WTC11 (cell line): ENCODE measurements at places on chromosomes 1 and 21.

DNA sequence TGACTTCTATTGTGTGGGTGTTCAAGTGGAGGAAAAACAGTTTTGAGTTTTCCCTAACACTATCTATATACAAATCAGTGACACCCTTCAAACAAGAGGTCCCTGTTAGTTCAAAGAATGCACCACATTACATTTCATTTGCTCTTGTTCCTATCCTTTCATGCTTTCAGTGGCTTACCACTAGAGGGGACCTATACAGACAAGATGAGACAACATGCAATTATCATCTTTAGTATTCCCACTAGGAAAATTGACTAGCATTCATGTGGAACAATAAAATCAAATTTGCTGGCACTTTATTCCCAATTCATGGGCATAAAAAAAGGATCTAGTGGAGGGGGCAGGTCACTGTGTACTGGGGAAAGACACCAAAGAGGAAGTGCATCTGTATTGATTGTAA, 13.3 kb upstream of the SIPA1L2 start:
- DNase-seq, result no peak

- DNase-seq, result no peak
These were observed 22.4 kb upstream of the LRRC8C start for GRCh38 chr1:89610457-89611011.

- DNase-seq, result peak; percentile 72
These were observed 2.2 kb upstream of the ARHGAP30 start for GRCh38 chr1:161071886-161072371.

GRCh38 chr1:3536420-3537195, 74.7 kb downstream of the MEGF6 start:
- no peak for DNase-seq

- no peak for DNase-seq
These were observed 99.1 kb downstream of the CLEC20A start for GRCh38 chr1:178397678-178398077.

- DNase-seq, result no peak
These were observed 12.2 kb upstream of the GPR161 start for GRCh38 chr1:168148916-168149315.

DNA sequence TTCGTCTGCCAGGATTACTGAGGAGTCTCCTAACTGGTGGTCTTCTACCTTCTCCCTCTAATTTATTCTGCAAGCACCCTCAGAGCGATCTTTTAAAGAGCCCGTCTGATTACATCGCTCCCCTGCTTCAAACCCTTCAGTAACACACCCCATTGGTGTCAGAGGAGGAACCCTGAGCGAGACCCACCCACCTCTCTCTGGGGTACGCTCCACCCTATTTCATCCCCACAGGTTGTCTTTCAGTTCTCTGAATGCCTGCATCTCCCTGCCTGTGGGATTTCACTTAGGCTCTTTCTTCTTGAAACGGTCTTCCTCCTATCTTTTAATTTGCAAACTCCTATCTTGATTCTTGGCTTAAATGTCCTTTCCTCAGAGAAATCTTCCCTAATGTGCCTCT, 39.4 kb downstream of the C1orf21 start:
- no peak for DNase-seq

DNA sequence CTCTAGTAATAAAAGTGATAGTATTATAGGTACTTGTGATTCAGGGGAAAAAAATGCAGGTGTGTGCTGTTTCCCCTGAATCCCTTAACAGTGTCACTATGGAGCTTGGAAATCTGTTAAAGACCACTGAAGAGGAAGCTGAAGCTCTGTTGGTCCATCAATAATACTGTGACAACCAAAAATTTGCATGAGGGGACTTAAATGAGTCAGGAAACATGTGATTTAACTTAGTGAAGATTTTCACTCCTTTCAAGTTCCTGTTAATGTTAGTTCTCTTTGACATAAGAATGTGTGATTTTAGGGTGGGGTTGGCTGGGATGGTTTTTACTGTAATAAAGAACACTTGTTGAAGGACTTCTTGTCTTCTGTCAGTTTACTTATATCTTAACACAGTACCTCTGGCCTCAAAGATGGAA, 32.0 kb downstream of the VANGL2 start:
- no peak for DNase-seq

DNA sequence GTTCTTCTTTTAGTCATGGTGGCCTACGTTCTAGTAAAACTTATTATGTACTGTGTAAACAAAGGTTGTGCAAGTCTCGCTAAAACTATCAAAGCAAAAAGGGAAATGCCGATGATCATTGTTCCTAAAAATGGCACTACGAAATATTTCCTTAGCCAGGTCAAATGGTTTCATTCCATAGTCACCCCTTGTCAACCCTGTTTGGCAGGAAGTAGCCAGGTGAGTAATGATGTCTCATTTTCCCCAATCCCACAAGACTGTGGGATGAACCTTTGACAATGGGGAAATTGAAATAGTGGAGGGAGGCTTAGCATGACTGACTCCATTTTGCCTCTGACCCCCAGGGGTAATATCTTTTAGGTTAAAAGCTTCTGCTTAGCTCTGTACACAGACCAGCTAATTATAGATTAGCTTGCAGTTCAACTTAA, 5.6 kb upstream of the REN start:
- DNase-seq, result no peak

DNA sequence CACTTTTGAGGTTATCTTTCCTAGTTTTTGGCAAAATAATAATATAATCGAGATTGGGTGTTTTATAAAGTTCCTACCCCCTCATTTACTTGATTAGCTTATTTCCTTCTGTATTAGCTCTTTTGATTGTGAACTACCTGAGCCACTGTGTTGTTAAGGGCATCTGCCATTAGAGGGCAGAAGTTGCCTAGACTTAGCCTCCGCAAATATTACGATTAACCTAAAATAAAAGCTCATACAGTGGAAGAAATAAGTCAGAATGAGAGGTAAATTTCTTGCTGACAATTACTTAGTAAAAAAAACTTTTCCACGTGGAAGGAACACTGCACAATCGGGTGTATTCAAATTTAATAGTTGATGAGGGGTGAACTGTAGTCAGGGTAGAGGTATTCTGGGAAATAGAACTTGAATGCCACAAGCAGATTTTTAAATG, 2.3 kb downstream of the H3-3A start:
- no peak for DNase-seq

- DNase-seq, result no peak
These were observed 7.3 kb downstream of the KCNH1 start for GRCh38 chr1:211126622-211127021.

GRCh38 chr21:31222142-31222541, 121.9 kb downstream of the TIAM1 start:
- no peak for DNase-seq

- DNase-seq, result no peak
These were observed 775 bp upstream of the AIM2 start for GRCh38 chr1:159077120-159077961.
